ENCODE measurements at places on chromosomes 6 and 20.

DNA sequence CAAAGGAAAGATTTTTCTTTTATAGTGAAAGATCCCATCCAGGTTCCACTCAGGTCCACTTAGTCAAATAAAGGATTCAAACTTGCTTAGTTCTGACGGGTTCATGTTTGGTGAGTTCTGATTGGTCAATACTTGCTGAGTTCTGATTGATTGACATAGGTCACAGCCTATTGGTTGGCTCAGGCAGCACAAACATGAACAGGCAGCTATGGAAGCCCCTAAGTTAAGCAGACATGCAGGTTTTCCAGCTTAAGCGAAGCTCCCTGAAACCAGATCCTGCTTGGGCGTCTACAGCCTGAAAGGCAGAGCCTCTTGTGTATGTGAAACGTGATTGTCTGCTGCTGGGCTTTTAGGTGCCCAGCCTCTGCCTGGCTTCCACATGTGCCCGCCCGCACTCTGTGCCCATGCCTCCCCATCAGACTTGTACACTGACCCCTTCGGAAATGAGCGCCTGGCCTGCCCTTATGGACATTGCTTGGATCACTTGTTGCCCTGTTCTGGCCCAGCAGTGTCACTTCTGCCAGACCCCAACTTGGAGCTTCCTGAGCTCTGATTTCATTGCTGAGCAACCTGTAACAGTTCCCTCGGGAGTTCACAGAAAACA is 45.4 kb upstream of the ECI2 start:
- no peak for DNase-seq

- no peak for DNase-seq
Observed at GRCh38 chr20:33351696-33352095, 49.6 kb downstream of the CDK5RAP1 start.

GRCh38 chr6:53765270-53765669 is 29.5 kb upstream of the LRRC1 start:
- no peak for DNase-seq

DNA sequence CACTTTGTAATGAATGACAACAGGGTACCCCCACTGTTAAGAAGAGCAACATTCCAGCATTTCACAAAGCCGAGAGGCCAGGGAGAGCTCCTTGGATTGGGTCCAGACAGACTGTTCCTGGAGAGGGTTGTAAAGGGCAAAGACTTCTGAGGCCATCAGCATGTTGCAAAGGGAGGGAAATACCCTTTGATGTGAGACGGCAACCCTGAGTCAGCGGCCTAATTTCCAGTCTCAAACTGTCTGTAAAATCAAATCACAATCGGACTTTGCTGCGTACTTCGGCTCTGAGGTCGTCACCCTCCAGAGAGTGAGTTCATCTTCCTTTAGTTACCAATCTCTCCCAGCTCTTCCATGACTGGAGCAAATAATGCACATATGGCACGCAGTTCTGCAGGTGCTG is 101.0 kb upstream of the DTNBP1 start:
- DNase-seq, result no peak

DNA sequence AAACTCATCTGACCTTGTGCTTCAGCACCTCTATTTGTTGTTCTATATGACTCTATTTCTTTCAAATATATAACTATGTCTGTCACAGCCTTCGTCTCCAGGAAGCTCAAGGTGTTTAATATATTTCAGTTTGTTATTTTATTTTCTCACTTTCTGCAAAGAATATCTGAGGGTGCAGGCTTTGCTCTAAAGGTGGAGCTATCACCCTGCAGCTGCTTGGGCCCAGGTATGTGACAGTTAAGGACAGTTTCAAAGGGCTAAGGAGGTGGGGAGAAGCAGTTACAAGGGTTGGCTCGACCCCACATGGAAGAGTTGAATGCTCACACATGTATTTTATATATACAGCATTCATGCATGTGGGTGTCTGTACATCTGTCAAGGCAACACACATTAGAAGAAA is 405.6 kb downstream of the BTBD9 start:
- DNase-seq, result no peak

DNA sequence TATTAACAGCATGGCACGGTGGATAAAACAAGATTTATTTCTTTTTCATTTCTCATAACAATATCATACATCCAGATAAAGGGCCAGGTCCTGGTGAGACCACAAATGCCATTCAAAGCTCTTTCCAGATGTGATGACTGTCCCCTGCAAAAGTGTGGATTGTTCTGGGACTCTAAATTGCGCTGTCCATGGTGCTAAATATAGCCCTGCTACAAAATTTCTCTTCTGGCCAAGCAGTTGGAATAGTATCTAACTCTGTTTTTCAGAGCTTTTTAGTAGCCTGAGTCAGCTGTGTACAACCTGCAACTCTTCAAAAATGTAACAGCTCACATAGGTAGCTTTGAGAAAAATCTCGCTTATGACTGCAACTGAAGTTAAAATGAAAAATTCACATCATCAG is 115.8 kb downstream of the MANEA start:
- no peak for DNase-seq

DNA sequence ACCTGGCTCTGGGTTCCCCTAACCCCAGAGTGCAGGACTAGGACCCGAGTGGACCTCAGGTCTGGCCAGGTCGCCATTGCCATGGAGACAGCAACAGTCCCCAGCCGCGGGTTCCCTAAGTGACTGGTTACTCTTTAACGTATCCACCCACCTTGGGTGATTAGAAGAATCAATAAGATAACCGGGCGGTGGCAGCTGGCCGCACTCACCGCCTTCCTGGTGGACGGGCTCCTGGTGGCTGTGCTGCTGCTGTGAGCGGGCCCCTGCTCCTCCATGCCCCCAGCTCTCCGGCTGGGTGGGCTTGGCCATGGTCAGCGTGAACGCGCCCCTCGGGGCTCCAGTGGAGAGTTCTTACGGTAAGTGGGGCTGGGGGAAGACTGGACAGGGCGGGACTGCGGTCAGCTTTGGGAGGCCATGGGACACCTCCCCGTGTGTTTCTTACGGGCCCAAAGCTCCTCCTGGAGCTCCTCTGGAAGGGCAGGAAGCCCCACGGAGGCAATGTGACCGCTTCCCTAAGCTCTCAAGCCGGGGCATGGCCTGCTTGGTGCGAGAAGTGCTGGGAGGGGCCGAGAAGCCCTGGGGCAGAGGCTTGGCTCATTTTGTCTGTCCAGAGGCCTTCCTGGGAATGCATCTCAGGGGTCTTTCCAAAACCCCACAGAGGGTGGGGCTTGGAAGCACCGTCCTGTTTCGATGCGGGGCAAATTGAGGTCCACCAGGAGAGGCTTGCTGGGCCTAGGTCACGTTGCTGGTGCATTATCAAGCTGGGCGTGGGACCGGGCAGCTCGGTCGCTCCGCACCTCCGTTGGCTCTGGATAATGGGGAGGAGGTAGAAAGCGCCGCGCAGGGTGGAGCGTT is at the start of gene HNF4A:
TSS of gene HNF4A (plus strand) at position 202 of the 855 bp plus-strand sequence. CDS start at position 308, 106 bp downstream.
- DNase-seq, result no peak

DNA sequence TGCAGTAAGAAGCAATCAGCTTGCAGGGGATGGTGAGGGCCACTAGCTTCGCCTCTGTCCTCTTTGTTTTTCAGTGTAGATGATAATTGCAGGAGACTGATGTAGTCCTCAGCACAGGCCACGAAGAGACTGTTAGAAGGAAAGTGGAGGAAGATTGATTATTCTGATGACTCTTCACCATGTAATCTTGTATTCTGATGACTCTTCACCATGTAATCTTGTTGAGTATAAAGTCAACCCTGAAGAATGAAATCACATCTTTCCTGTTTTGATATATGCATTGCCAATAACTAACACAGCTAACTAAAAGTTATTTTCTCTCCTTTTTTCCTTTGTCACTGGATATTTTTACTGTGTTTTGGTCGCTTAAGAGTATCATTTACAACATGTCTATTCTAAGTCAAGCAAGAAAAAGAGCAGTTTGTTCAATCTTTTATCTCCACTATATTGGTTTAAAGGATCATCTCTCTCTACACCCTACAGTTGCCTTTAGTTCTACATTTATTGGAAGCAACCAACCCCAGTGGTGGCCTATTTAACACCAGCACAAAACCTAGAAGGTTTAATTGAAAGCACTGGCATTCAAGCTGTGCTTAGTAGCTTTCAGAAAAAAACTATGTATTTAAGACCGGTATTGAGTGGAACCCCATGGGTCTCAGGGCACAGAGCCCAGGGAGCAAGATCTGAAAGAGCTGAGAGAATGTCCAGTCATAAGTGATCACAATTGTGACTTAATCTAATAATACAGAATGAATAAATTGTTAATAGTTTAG is 107.2 kb upstream of the BTBD3 start:
- DNase-seq, result no peak
